ENCODE measurements at places on chromosomes 12 and 14.

DNA sequence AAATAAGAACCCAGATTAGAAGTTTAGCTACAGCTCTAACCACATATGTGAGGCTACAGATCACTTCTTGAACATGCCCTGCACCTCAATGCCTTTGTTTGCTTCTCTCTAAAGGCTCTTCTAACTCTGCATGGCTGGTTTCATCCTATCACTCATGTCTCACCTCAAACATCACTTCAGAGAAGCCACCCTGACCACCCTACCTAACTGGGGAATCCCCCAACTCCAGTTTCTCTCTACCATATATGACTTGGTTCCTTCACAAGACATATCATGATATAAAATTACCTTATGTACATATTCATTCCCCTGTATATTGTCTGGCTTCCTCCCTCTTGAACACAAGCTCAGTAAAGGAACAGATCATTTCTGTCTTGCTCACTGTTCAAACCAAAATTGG, 250.2 kb upstream of the GRIP1 start:
- no peak for DNase-seq

DNA sequence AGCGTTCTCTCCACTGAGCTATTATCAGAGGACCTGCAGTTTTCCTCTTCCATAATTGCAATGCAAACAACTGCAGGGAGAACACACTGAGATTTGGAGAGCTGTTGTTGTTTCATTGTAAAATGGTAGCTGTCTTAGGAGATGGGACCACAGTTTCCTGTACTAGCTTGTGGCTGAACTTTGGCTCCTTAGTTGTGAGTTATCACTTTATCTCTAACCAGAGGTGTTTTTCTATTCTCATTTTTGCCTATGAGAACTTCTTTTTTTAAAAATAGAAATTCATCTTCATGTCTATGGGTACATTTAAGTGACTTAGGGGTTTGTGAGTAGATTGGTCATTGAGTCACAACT, 216.5 kb downstream of the SLC38A4 start:
- no peak for DNase-seq

- DNase-seq = no peak
Measured at GRCh38 chr12:86710109-86710508, 453.9 kb upstream of the MGAT4C start.

GRCh38 chr12:15741082-15741481, 48.1 kb downstream of the EPS8 start:
- DNase-seq = no peak

DNA sequence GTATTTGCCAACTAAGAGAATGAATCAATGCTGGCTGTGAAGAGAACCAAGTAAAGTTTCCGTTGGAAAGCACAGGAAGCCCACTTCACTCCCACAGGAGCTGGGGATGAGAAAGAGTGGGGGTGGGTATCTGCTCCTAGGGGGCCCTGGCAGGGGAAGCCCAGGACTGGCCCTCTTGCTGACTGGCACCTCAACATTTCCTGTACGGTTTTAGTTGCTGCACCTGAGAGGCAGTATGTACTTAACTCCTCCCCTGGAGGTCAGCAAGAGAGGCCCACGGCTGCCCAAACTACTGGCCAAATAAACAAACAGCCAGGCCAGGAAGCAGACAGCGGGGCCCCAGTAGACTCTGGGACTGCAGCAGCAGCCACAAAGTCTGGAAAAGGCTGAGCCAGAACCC, 33.8 kb upstream of the VWF start:
- no peak for DNase-seq

GRCh38 chr14:100292301-100292775, 13.9 kb downstream of the SLC25A29 start:
- no peak for DNase-seq

GRCh38 chr12:92336641-92337040, 191.0 kb upstream of the BTG1 start:
- DNase-seq = no peak

- no peak for DNase-seq
Measured at GRCh38 chr12:79019672-79020071, 155.1 kb downstream of the SYT1 start.

- DNase-seq = no peak
Measured at GRCh38 chr12:95368931-95369330, 105.0 kb upstream of the METAP2 start.

DNA sequence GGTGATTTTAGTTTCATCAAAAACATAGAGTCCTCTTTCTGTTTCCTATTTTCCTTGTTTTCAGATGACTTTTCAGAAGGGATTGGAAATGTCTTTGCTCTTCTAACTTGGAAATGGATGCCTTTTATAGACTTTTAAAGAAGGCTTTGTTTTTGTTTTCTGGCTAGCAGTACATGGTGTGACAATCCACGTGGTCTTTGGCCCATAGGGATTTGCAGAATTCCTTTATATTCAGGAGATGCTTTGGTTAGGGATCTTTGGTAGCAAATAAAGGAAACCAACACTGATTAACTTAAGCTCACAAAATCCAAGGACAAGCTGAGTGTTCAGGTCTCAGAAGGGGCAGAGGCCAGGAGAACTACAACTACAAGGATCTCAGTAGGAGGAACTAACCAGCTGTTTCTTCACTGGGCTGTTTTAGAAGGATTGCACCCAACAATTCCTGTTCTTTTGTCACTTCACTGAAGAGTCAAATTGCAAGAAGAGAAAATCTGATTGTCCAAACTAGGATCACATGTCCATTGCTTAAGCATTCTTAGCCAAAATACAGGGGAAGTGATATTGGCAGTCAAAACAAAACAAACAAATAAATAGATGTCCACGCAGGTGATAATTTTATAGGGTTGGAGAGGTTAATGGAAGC, 58.6 kb upstream of the MANSC4 start:
- no peak for DNase-seq

DNA sequence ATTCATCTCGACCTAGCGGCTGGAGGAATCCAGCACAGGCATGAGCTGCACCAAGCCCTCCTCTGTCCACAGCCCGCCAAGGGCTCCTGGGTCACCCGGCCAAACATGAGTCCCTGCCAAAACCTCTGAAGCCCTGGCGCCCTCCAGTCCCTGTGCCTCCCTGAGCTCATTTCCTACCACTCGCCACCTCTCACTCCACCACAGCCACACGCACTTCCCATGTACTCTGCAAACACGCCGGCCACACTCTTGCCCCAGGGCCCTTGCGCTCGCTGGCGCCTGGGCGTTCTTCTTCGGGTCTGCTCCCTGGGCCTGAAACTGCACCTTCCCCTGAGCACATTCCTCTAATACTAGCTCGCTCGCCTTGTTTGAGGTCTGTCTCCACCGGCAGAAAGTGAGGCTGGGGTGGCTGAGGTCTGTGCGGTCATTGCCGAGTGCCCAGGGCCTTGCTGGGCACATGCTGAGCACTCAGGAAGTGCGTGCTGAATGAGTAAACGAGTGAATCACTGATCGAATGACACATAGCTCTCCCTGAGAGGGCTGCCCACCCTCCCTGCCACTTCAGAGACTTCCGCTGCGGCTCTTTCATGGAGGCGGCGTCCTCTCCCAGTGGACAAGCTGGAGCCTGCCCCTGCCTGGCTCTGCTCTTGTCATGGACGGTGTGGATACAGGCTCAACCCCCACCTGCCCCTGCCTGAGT, 33.7 kb upstream of the DLK1 start:
- no peak for DNase-seq

DNA sequence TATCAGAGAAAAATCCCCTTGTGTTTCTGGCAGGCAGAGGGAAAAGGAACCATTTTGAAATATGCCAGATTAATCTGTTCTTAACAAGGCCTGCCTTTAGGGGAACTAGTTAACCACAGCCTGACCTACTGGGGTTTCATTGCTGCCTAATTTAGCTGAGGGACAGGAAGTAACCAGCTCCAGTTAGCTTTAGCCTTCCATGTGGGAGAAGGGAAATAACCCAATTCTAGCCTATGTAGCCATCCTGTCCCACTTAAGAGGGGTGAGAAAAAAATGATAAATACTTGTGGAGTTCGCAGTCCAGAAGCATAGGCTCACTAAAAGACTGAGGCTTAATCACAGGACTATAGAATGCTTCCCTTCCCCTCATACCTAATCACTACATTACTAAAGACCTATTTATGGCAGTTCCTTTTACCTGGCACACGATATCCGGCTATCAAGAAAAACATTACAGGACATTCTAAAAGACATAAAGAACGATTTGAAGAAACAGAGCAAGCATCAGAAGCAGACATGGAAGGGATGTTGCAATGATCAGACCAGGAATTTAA, 22.8 kb downstream of the COX8C start:
- DNase-seq = no peak

DNA sequence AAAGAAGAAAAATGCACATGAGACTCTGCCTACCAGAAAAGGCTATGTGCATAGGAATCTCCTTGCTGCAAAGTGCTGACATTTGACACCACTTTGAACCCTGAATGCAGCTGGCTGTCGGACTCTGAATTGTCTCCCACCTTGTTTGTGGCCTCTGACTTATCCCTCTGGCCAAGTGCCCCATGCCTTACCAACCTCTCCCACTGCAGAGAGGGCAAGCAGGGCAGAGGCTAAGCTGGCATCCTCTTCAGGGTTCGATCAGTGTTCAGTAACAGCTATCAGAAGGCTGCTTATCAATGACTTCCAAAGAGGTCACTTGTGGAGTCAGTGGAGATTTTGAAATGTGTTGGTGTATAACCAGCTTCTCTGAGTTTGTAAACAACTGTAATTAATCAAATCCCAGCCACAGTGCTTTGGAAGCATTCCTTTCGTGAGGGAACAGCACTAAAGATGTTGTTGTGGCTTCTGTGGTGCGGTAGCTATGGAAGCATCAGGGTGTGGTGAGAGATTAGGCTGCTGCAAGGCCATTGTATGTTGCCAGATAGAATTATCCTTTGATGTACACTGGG, 22.6 kb upstream of the BMP4 start:
- no peak for DNase-seq

GRCh38 chr12:113043240-113043639, 13.3 kb upstream of the DTX1 start:
- no peak for DNase-seq

- peak; percentile 0 for DNase-seq
Measured at GRCh38 chr12:39372929-39373328, 70.0 kb downstream of the KIF21A start.

- DNase-seq = no peak
Measured at GRCh38 chr12:64993461-64993860, 127.6 kb downstream of the WIF1 start.

GRCh38 chr12:104480826-104481440, 24.2 kb downstream of the CHST11 start:
- DNase-seq = no peak

GRCh38 chr14:102795060-102795925, 18.0 kb downstream of the TRAF3 start:
- DNase-seq = no peak

DNA sequence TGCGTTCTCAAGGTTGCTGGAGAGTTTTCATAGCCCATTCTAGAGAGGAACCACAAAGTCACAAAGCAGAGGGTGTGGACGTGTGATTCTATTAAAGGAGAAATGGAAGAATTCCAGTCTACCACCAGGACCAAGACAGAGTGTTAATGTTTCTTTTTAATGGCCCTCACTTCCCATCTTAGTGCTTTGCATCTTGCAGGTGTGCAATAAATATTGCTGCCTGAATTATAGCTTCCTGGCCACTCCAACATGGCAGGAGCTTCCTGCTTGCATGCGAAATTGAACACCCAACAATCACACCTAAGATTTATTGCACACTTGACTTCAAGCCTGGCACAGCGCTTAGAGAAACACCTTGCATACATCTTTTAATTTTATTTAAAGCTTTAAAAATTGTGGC, 22.4 kb upstream of the PPP1CC start:
- DNase-seq = no peak

GRCh38 chr12:50120521-50120920, 8.5 kb downstream of the COX14 start:
- DNase-seq = no peak

GRCh38 chr12:65420941-65421340, 142.5 kb downstream of the MSRB3 start:
- no peak for DNase-seq

- no peak for DNase-seq
Measured at GRCh38 chr14:23307687-23308644, 1.3 kb downstream of the BCL2L2 start.

DNA sequence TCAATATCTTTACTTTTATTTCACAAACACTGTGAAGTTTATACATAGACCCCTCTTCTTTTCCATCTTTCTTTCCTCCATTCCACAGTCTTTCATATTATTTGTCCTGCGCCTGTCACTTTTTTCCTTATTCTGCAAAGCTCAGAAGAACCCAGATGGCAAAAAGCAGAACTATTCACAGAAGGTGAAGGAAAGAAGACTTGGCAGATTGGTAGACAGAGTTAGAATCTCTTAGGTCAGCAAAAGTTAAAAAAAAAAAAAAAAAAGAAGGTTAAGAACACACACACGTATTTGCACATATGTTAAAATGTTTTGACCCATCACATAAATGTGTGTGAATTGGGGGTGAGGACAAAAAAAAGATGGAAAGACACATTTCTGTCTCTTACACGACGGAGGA, 50.3 kb upstream of the ABCC9 start:
- DNase-seq = no peak

DNA sequence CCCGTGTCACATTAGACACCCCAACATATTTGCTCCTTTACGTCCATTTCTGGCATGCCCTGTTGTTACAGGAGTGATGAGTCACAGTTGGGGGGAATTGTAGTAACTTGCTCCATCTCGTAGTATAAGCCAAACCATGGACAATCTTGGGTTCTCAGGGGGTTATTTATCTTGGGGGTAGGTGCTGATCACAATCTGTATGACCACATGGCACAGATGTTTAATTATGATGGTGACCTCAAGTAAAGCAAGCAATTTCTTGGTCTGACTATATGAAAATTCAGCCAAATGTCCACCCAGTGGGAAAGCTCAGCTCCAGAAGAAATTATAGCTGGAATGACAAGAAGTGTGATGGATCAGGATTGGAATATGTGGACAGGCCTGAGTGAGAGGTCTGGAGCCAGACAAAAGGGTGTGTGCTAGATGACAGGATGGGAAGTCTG, 32.1 kb upstream of the STON2 start:
- DNase-seq = no peak

DNA sequence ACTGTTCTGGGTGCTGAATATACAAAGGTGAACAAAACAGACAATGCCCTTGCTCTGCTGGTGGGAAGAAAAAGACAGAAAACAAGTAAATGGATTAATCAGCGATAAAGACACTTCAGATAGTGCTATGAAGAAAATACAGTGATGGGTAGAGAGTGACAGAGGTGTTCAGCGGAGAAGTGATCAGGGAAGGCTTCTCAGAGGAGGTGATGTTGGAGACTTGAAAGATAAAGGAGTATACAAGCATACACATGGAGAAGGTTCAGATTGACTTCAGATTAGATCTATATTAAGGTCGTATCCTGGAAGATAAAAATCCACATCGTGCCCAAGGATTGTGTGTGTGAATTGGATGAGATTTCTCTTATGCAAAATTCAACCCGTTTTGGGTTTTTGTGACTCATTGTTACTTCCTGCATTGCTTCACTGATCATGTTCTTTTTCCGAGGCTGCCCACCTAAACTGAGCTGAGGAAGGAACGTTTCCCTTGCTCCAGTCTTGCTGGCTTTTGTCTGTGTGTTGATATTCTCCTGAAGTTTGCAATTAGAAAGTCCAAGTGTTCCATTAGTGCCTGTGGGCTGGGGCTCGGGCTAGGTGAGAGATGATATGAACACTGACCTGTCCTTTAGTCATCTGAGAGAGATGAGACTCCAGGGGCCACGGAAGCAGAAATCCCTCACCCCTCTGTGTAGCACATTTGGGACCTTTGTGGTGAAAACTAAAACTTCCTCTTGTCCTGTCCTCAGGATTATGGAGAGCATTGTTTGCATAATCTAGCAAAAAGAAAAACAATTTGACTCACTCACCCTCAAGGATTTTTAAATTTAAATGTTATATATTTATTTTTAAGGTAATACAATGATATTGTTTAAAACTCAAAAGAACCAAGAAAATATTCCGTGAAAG, 27.6 kb downstream of the PLXNC1 start:
- DNase-seq = no peak

All from stimulated activated CD8-positive, alpha-beta memory T cell treated with anti-CD3 and anti-CD28 coated beads, Interleukin-15, amount 100 ng/mL, for 1 hour (primary cell).